A549 treated with Hydrocortisone at 1 μM for 4 hours (cell line): ENCODE measurements at places on chromosomes 12 and 14. TPM values are rescaled to one million over a fixed set of nuclear protein-coding genes. Genes with fewer than 3 reads are reported as not detected.

The REP15 gene
- total RNA-seq: 0.18 to 0.63 TPM (median 0.35 TPM) in 5 replicates

The LTBR gene
- total RNA-seq: 204 to 246 TPM (median 240 TPM) in 5 replicates

The TMEM52B gene
- 0.06 to 0.28 TPM (median 0.22 TPM) in 5 replicates for total RNA-seq

The TAS2R30 gene
- total RNA-seq: 0.05 to 0.06 TPM in 2 of 5 replicates, not detected in the others

The PARPBP gene
- total RNA-seq: 15.3 to 26.1 TPM (median 19.7 TPM) in 5 replicates

The CLEC1B gene
- not detected in 5 replicates for total RNA-seq

The RILPL2 gene
- total RNA-seq: 1.4 to 1.6 TPM (median 1.5 TPM) in 5 replicates

The AQP2 gene
- total RNA-seq: not detected in 5 replicates

The RIPK3 gene
- not detected in 5 replicates for total RNA-seq

The STXBP6 gene
- 1.9 to 2.6 TPM (median 2.0 TPM) in 5 replicates for total RNA-seq

The MED6 gene
- total RNA-seq: 39.4 to 47.5 TPM (median 44.6 TPM) in 5 replicates

The PROX2 gene
- not detected in 5 replicates for total RNA-seq

The PLD4 gene
- 0.05 to 0.13 TPM (median 0.05 TPM) in 4 of 5 replicates, not detected in the other for total RNA-seq

The VRTN gene
- total RNA-seq: 0.03 TPM in 1 of 5 replicates, not detected in the others

The LIN7A gene
- 0.21 to 0.62 TPM (median 0.47 TPM) in 5 replicates for total RNA-seq

The ADAM21 gene
- total RNA-seq: 0.03 TPM in 2 of 5 replicates, not detected in the others

The SLC35F4 gene
- total RNA-seq: not detected in 5 replicates

The KITLG gene
- 13.3 to 20.9 TPM (median 16.6 TPM) in 5 replicates for total RNA-seq

The ACACB gene
- 8.7 to 17.7 TPM (median 12.4 TPM) in 5 replicates for total RNA-seq

The CACNA2D4 gene
- total RNA-seq: not detected in 5 replicates

The RAD51AP1 gene
- total RNA-seq: 14.8 to 26.3 TPM (median 17.7 TPM) in 5 replicates

The ZNF385A gene
- 14.3 to 21.7 TPM (median 20.3 TPM) in 5 replicates for total RNA-seq

The KRT75 gene
- 0.07 to 0.18 TPM (median 0.09 TPM) in 5 replicates for total RNA-seq

The ITGB7 gene
- 0.22 to 0.63 TPM (median 0.54 TPM) in 5 replicates for total RNA-seq

The TARBP2 gene
- 44.9 to 57.8 TPM (median 50.5 TPM) in 5 replicates for total RNA-seq

The MMP17 gene
- total RNA-seq: 9.4 to 11.0 TPM (median 10.3 TPM) in 5 replicates

The RDH5 gene
- total RNA-seq: 1.6 to 2.7 TPM (median 2.1 TPM) in 5 replicates

The ZBTB42 gene
- total RNA-seq: 2.5 to 3.3 TPM (median 2.8 TPM) in 5 replicates

The NCAPD2 gene
- 52.3 to 78.1 TPM (median 59.3 TPM) in 5 replicates for total RNA-seq

The GLT1D1 gene
- total RNA-seq: not detected in 5 replicates

The KIF26A gene
- 2.9 to 4.3 TPM (median 3.9 TPM) in 5 replicates for total RNA-seq

The NAV3 gene
- total RNA-seq: 5.8 to 8.1 TPM (median 7.5 TPM) in 5 replicates

The NUMB gene
- 34.2 to 44.1 TPM (median 39.9 TPM) in 5 replicates for total RNA-seq

The SLCO1A2 gene
- total RNA-seq: 0.02 TPM in 1 of 5 replicates, not detected in the others

The C12orf54 gene
- not detected in 5 replicates for total RNA-seq

The CCDC177 gene
- 0.02 to 0.06 TPM (median 0.04 TPM) in 4 of 5 replicates, not detected in the other for total RNA-seq

The SLC22A17 gene
- total RNA-seq: 5.8 to 7.4 TPM (median 6.1 TPM) in 5 replicates

The NOC4L gene
- total RNA-seq: 39.9 to 59.5 TPM (median 55.2 TPM) in 5 replicates

The MGP gene
- 0.08 TPM in 1 of 5 replicates, not detected in the others for total RNA-seq
